ENCODE measurements at places on chromosomes 6 and 20. TPM values are rescaled to one million over a fixed set of nuclear protein-coding genes. Genes with fewer than 3 reads are reported as not detected.

GRCh38 chr6:88008831-88009231 lies 38.8 kb upstream of the SPACA1 start:
- no peak for DNase-seq

DNA sequence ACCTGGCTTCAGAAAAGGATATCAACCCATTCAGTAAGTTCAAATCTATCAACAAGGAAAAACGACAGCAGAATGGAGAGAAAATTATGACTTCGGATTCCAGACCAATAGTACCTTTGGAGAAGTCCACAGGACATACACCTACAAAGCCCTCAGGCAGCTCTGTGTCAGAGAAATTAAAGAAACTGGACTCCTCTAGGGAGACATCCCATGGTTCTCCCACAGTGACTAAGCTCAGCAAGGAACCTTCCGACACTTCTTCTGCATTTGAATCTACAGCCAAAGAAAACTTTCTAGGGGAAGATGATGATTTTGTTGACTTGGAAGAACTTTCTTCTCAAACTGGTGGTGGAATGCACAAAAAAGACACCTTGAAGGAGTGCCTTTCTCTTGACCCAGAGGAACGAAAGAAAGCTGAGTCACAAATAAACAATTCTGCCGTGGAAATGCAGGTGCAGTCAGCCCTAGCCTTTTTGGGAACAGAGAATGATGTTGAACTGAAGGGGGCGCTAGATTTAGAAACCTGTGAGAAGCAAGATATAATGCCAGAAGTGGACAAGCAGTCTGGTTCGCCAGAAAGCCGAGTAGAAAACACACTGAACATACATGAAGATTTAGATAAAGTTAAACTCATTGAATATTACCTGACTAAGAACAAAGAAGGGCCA lies 67.4 kb upstream of the HINT3 start:
- no peak for DNase-seq

The HNF4A gene
- polyA plus RNA-seq, result 57.9 TPM

The TCF19 gene
- 23.4 TPM for polyA plus RNA-seq

The PAX1 gene
- polyA plus RNA-seq, result not detected

The BPIFB1 gene
- polyA plus RNA-seq, result not detected

The HSPA1B gene
- polyA plus RNA-seq, result 112 TPM

The RNF144B gene
- polyA plus RNA-seq, result 20.5 TPM

DNA sequence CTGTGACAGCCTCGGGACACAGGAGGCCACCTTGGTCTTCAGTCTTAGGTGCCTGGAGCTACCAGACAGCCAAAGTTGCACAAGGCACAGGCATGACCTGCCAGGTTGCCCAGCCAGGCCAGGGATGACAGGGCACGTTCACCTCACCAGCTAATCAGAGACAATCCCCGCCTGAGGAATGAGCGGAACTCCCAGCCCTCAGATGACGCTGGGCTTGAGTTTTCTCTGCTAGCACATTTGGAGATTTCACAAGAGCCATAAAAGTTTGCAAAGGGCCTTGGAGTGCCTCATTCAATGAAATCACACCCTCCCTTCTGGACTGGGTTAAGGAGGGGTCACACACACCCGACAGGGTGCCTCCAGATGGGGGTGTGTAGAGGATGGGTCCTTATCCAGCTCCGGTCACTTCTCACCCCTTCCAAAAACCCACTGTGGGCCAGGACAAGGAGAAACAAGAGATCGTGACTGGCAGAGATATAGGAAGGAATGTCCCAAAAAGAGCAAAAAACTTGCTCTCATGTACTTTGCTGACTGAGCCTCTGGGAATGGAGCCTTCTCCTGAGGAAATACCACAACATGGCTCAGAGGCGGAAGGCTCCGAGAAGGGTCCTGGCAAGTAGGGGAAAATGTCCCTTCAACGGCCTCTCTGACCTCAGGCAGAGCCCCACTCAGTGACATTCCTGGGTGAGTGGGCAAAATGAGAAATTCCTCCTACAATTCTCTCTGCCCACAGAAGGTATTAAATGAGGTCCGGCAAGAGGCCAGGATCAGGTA lies 121.6 kb downstream of the ISM1 start:
- no peak for DNase-seq
